ENCODE measurements at places on chromosomes 16 and 17.

GRCh38 chr16:522320-523096 is 5.0 kb upstream of the CAPN15 start:
- no peak for DNase-seq

DNA sequence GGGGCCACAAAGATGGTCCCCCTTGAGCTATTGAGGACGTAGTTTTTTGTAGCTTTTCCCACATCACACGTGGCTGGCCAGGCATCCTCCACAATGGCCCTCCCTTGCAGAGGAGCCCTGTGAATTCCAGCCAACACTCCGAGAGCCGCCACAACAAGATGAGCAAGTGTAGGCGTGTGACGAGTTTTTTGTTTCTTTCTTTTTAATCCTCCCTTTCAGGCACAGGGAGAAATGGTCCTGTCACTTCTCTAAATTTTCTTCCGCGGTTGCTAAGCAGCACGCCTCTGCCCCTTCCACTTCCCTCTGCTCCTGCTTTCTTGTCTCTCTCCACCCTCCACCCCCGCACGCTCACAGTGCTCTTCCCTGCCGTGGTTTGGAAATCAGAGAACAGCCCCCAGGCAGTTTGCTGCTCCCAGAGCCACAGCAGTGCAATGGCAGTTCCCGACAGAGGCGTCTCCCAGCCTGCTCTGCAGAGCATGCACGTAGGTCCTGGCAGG is 68.0 kb upstream of the MRTFB start:
- peak; percentile 58 for DNase-seq

- no peak for DNase-seq
These were observed 24.0 kb downstream of the MYO19 start for GRCh38 chr17:36510636-36511035.

DNA sequence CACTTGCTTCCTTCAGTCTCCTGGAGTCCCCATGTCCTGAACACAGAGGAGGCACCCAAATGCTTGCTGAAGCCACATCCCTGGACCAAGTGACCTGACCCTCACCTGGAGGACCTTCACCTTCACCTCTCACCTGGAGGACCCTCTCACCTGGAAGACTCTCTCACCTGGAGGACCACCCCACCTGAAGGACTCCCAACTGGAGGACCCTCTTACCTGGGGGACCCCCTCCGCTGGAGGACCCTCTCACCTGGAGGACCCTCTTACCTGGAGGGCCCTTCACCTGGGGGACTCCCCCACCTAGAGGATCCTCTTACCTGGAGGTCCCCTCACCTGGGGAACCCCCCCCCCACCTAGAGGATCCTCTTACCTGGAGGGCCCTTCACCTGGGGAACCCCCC is 573 bp upstream of the CDK10 start:
- DNase-seq, result no peak

GRCh38 chr16:1158456-1159324 is 5.8 kb downstream of the CACNA1H start:
- no peak for DNase-seq
